ENCODE measurements at places on chromosomes 4 and X.
A peak's percentile ranks its signal among the peaks of the same experiment; 100 is the strongest.

GRCh38 chr4:114487101-114487500 is 111.5 kb upstream of the UGT8 start:
- DNase-seq = no peak

DNA sequence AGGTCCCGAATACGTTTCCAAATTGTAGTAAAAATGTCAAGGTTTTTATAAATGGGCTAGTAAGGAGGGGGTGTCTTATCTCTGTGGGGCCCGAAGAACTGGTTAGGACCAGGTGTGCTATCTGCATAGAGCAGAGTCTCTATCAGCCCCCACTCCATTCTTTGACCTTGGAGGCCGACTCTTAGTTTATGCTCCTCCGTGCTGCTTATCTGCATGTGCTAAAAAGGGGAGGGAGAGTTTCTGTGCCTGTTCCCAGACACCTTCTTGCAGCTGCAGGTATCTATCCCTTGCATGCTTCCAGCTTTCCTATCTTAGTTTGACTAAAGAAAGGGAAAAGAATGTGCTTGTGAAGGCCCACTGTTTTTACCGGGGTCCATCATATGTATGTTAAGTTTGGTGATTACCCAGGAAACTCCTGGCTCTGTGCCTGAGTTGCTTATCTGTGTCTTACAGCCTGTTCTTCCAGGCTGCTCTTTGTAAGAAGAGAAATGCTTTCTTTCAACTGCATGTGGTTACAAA is 28.6 kb upstream of the NAF1 start:
- no peak for DNase-seq

DNA sequence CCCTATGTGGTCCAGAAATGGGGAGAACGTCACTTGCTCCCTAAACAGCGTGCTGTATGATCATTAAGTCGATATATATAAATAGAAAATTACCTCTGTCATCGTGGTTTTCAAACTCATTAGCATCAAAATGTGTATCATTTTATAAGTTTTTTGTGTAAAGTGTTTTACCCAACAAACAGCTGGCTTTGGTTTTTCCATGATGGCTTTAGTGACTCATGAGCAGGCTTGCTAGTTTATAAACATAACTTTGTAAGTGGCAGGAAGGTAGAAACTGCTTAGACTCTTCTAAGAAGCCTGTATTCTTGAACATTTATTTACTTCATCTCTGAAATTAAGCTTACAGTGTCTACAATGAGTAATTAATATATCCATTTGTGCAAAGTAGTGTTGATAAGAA is 108.4 kb upstream of the DIPK2B start:
- no peak for DNase-seq

- no peak for DNase-seq
Measured at GRCh38 chr4:93448691-93449293, 379.8 kb upstream of the ATOH1 start.

DNA sequence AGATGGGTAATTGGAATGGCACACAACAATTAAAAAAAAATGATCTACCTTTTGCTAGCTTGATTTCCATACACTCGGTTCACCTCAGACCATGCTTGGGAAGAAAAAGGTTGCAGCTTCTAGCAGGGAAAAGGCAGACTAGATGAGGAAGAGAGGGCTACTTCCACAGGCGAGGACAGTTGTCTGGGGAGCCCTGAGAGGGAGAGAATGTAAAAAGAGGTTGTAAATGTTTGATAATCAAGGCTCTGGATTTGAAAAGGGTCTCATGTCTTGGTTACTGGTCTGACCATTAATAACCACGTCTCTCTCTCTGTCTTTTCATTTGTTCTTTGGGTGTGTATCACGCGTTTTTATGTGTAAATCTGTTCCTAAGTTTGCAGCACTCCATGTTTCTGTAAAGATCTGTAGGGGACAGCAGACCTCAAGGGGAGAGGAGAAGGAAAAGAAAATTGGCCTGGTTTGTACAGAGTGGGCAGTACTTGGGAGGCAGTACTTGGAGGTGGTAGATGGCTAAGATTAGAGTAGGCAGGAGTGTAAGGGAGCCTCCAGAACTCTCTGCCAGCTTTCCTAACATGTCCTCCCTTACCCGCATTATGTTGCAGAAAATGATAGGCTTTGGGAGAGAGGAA is 750 bp downstream of the ARMCX5 start:
- DNase-seq = no peak

DNA sequence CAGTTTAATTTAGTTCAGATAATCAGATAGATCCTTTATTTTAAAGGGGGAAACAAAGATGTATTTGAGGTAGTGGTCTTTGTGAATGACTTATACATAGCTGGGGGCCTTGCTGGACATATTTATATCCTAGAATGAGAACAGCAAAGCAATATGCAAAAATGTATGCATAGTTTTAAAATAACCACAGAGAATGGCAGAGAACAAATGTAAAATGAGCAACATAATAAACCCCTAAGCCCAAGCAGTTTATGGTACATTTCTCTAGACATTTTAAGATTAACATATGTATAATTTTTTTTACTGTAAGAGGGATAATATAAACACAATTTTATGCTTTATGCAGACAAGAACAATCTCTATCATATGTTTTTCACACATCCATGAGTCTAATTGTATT is 434.2 kb upstream of the SMIM31 start:
- no peak for DNase-seq

GRCh38 chr4:79757600-79757999 is 315.4 kb downstream of the ANTXR2 start:
- DNase-seq = no peak

GRCh38 chrX:9149501-9150245 is 115.7 kb upstream of the FAM9B start:
- no peak for DNase-seq

DNA sequence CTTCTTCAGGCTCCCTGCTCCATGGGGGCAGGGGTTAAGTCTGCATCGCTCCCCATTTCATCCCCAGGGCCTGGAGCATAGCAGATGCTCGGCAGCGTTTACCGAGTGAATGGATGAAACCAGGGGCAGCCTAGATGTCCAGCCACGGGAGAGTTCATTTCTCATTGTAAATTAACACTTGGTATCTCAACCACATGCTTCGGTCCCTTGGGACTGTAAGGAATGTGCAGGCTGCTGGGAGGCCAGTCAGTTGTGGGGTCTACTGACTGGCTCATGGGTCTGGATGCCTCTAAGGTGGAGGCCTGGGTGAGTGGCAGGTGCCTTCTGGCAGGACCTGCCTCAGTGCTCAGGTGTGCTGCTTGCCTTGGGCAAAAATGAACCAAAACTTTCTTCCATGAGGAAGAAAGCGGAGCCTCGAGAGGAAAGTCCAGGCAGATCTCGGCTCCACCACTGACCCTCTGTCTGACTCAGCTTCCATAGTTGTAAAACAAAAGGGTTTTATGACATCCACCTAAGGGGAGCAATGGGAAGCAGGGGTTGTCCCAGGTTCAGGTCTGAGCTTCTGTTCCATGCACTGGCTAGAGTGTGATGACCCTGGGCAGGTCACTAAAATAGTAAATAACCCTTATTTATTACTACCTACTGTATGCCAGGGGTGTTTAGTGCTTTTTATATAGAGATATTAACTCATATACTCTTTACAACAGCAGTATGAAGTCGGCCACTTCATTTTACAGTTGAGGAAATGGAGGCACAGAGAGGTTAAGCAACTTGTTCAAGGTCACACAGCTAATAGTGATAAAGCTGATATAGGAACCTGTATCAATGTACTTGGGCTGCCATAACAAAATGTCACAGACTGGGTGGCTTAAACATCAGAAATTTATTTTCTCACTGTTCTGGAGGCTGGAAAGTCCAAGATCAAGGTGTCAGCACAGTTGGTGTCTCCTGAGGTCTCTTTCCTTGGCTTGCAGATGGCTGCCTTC is 144.3 kb upstream of the STX18 start:
- DNase-seq = no peak

DNA sequence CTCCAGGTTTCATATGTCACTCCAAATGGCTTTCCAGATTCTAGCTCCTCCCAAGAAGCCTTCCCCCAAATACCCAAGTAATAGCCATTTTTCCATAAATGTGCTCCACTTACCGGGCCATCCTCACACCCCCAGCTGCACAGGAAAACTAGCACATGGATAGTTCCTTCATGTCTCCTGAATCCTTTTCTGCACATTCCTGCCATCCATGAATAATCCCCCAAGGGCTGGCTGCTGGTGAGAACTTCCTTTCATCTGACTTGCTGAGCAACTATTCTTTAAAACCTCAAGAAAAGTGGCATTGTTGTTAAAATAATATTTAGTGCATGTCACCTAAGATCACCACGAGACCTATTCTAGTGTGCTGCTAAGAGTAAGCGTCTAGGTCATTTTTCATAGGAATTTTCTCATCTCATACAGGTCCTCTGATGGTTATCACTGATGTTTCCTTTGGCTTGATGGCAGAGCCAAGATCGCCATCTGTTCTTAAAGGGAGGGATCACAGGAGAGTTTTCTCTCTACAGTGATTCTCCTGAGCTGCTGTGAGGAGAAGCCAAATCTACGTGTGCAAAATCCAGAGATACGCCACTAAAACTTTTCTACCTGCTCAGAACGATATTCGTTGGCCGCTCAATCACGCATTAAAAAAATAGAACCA is 71.3 kb downstream of the MAP3K15 start:
- no peak for DNase-seq

GRCh38 chrX:75158054-75158453 is 2.0 kb upstream of the ABCB7 start:
- DNase-seq = no peak

GRCh38 chr4:61805979-61806378 is 605.9 kb downstream of the ADGRL3 start:
- DNase-seq = no peak

DNA sequence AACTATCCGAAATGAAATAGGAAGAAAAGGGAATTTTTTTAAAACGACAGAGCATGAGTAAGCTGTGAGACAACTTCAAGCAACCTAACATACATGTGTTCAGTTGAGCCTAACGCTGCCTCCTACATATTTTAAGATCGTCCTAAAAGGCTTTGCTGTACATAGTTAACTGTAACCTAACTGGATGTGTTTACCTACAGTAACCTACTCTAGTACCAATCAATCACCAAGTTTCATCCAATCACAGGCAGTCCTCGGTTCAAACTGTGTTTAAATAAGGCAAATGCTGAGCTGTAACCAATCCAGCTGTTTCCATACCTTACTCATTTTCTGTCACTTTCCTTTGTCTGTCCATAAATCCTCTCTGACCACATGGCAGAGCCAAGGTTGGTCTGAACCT is 17.1 kb downstream of the RCHY1 start:
- no peak for DNase-seq

DNA sequence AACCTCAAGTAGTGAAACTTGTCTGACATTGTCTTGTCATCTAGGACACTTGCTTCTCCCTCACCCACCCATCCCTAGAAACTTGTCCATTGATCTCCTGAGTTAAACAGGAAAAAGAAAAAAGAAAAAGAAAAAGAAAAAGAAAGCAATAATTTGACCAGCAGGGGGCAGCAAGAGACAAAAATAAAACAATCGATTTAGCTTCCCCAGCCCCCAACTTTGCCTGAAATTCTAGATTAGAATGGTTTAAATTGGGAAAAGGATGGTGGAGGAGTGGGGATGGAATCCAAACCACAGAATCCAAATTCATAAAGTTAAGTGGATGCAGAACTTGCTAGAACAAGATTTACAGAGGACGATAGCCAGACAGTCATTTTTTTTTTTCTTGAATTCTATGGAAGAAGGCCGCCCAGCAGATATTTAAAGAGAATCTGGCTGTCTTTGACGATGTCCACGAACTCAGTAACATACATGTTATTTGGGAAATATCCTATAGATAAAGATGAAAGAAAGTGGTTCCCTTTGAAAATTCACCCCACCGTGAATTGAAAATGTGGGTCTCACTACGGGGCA is 282.9 kb downstream of the USP46 start:
- no peak for DNase-seq

DNA sequence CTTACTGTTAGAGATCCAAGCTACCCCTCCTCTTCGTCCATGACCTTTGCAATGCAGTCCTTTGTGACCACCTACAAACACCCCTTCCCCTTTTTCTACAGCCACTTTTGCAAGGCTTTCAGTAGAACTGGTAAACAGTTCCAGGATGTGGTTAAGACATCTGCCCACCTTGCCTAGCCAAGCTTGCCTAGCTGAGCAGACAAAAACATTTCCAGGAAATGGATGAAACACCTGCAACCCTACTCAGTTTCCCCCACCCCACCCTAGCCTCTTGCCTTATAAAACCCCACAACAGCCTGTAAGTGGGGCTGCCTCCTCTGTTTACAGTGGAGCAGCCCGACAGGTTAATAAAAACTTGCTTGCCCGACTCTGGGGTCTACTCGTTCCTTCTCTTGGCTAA is 133.8 kb downstream of the ZC4H2 start:
- no peak for DNase-seq

DNA sequence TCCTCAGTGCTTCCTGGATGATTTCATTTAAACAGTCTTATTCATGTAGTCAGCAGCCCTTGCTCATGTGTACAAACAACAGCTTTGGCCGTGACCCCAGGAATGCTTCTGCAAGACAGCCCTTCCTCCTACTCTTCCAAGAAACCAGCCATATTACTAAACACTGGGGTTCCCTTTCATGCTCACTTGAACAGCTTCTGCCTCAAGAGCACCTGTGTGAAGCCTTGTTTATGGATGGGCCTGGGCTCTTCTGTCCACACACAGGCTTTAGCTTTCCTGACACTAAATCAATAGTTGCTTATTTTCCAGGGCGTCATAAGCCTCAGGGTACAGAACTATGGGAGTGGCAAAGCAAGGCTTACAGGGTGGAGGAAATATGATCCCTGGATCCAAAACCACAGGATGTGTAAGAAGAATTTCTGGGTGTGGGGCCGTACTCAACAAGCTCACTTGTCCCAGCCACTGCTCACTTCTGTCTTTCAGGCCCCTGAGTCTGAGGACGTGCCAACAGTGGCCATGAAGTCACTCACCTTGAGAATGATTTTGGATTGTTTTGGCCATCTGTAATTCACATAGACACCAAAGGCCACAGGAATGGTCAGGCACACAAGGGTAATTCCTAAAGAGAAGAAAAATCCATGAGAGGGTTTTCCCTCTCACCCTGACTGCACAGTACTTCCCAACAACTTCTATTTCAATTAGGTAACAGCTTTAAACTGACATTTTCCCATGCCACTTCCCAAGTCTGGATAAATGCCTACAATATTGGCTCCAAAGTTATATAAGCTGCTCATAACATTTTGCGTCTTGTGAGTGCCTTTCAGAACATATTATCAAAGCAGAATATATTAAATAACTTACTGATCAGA is 17.7 kb downstream of the SLC10A6 start:
- no peak for DNase-seq

GRCh38 chr4:61225656-61226055 is 25.5 kb downstream of the ADGRL3 start:
- DNase-seq = no peak

- DNase-seq = peak; percentile 22
Measured at GRCh38 chrX:106481341-106481740, 130.4 kb upstream of the RADX start.

Measured in stimulated activated effector memory CD8-positive, alpha-beta T cell treated with anti-CD3 and anti-CD28 coated beads, Interleukin-12 subunit alpha, Interleukin-12 subunit beta, amount 100 ng/mL, for 72 hours (primary cell).